ENCODE measurements at places on chromosomes 6 and 20.

GRCh38 chr6:138231381-138231886 lies 13.1 kb upstream of the PBOV1 start:
- DNase-seq: no peak

GRCh38 chr6:149046822-149047246 lies 270.7 kb upstream of the TAB2 start:
- DNase-seq: no peak

DNA sequence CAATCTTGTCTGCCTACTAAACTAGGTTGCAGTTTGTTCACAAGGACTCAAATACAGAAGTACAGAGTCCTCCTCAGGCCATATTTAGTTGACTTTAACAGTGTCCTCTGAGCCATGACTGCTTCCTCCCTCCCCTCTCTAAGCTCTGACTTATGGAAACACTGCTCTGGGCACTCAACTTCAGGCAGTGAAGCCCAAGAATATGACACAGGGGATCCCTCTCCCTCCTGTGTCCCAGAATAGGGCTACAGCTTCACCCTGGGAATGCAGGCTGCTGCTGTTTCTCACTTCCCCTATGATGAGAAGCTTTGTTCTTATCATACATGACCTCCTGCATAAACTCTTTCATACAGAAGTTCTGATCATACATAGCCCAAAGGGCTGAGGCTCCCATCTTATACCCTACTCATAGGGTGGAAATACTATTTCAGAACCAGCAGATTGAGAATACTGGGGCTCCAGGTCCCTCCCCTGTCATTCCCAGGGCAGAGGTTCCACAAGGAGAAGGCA lies 97.3 kb upstream of the UST start:
- DNase-seq: no peak

DNA sequence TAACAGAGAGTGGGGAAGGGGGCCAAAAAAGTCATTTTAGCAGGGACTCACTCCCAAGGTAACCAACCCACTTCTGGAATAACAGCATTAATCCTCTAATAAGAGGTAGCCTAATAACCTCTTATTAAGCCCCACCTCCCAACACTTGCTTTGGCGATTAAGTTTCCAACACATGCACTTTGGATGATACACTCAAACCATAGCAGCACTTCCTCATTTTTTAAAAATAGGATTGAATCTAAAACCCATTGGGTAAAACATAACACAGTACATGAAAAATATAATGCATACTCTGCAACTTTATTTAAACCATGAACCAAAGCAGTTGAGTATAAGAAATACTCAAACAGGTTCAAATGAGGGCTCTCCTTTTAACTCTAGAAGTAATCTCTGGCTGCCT lies 318.3 kb downstream of the HACE1 start:
- no peak for DNase-seq

DNA sequence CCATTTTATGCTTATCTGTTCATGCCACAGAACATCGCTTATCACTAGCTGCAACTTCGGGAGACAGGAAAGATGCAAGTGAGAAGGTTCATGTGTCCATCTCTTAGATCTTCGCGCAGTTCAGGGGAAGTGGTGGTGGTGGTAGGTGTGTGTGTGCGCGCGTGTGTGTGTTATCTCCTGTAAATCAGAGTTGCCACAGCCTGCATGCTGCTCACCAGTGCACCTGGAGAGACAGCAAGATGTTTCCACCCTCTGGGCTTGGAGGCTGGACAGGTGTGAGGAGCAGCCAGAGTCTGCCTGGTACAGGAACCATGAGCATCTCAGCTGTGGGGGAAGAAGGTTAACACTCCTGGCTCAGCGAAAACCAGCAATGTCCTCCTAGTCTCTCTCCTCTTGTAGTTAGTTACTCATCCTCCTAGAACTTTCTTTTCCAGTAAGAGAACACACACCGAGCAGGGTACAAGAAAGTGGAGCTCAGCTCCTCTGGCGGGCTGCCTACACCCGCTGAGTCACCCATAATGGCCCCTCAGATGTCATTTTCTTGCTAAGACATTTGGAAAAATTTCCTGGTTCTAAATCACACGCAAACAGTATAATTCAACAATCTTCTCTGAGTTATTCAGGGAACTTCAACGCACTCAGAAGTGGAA lies 5.1 kb upstream of the TUBB1 start:
- DNase-seq: no peak

DNA sequence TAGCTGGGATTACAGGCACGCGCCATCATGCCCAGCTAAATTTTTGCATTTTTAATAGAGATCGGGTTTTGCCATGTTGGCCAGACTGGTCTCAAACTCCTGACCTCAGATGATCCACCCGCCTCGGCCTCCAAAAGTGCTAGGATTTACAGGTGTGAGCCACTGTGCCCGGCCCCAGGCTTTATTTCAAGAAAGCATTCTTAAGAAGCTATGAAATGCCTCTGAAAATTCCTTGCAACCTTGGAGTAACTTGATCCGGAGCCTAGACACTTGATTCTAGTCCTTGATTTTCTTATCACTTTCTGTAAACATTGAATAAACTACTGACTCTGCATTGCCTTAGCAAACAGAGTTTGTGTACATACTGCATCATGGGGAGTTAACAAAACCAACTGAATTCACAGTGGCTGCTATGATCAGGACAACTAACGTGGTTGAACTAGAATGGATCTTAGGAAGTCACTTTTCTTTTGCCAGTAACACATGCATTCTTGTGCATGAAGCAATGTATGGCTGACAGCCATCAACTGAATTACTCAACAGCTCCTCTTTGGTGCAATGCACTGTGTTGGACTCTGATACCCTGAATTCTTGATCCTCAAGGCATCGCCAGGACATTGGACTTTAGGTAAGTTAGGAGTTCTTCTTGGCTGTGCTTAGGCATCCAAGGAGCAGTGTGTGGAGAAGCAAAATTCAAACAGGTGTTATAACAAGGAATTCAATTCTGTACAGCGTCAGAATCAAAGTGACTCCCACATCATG lies 102.8 kb upstream of the TMEM170B start:
- no peak for DNase-seq

DNA sequence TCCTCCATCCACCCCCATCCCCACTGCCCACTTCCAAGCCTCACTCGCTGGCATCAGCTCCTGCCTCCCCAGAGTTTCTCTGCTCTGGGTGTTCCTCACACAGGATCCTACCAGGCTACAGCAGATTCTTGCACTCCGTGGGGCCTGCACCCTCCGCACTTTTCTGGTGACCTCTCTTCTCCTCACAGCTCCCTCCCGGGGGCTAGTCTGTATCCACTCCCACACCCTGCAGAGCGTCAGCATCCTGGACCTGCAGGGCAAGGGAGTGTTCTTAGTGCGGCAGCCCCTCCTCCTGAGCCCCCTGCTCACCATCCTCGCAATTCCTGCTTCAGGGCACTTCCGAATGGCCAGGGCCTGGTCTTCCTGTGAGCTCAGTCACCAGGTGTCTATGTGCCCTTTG lies 224.2 kb downstream of the DLL1 start:
- DNase-seq: no peak

- no peak for DNase-seq
These were observed 73.1 kb upstream of the C20orf144 start for GRCh38 chr20:33589059-33589458.

DNA sequence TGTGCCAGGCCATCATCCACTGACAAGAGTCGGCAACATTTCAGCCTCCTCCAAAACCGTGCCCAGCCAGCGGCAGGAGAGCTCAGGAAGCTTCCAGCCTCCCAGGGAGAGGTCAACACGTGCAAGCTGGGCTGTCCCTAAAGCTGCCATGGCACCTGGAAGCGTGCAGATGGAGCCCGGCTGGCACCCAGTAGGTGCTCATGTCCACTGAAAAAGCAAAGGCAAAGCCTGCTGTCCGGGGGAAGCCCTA lies 14.4 kb upstream of the TLDC2 start:
- DNase-seq: no peak

GRCh38 chr6:43878823-43879495 lies 108.9 kb downstream of the VEGFA start:
- no peak for DNase-seq

GRCh38 chr6:1105833-1106400 lies 206.0 kb upstream of the FOXQ1 start:
- no peak for DNase-seq

GRCh38 chr20:19317237-19318069 lies 105.0 kb downstream of the SLC24A3 start:
- DNase-seq: peak; percentile 33

DNA sequence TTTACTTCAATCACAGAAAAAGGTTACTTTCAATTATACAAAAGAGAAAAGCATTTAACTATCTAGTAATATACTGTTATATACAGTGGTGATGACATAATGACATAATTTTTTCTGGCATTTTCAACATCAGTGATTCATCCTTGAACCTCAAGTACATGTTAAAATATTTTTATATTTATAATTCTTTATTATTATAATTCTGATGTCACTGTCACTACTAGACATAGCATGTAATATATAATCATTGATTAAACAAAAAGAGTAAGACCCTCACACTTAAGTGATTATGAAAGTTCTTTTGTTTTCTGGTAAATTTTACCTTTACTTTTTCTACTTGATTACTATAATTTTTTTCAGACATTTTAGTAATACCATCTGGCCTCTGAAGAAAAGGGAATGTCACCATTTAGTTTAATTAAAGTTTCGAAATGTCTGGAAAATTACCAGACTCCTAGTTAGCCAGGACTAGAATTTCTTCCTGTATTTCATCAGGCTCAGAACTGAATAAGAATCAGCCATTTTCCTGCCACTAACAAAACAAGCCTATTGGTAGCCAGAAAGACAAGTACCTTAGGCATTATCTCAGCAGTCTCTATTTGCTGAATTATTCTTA lies 71.5 kb downstream of the FILIP1 start:
- DNase-seq: no peak

- peak; percentile 23 for DNase-seq
These were observed 118.3 kb downstream of the RALGAPA2 start for GRCh38 chr20:20594171-20594530.

DNA sequence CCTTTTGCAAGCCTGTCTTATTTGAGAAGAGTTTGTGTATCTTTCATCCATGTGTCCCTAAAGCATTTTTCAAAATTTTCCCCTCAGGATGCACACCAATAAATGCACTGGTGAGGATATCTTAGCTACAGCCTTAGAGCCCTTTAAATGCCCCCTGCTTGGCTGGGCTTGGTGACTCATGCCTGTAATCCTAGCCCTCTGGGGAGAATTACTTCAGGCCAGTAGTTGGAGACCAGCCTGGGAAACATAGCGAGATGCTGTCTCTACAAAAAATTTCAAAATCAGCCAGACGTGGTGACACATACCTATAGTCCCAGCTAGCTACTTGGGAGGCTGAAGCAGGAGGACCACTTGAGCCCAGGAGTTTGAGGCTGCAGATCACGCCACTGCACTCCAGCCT lies 33.8 kb upstream of the PLCB4 start:
- DNase-seq: no peak

GRCh38 chr20:11791835-11792567 lies 125.7 kb upstream of the BTBD3 start:
- DNase-seq: no peak

DNA sequence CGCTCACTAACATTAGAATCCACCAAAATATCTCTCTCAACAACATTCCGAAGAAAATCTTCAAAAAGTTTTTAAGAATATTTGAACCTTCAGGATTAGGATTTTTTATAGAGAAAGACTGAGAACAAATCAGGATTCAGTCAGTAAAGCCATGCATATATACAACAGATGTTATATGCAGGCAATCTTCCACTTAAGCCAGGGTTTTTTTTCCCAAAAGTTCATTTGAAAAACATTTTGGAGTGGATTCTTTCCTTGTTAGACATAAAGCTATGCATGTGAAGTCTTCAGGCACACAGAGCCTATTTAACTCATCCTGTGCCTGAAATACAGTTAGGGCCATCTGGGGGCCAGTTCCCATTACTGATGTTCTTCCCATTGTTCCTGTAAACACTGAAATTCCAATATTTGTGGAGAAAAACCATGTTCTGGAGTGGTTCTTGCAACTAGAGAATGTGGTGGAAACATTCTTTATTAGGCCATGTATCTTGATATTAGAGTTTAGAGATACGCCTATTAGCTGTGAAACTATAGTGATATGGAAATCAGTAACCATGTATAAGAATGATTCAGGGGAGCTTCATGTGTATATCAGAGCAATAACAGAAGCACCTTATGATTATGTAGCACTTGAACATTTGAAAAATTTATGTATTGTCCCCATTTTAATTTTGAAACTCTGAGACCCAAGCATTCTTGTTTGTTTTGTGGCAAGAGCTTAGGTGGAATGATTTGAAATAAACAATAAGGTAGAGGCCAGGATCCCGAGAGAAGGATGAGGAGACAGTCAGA lies 61.7 kb downstream of the PLEKHG1 start:
- DNase-seq: no peak

DNA sequence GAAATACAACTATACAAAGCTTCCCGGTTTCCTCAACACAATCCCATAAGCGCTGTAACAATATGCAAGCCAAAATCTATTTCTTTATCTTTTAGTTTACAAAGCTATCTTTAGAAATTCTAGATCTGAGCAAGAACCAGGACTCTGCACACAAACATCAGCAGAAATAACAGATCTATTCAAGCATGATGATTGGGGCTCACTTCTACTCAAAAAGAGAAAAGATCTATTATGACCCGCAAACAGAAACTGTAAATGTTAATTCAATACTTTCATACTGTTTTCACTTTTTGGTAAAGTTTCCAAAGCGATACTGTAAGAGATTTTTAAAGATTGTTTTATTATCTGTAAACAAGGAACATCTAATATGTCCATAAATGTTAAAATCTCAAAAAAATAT lies 86.6 kb downstream of the SESN1 start:
- peak; percentile 25 for DNase-seq

DNA sequence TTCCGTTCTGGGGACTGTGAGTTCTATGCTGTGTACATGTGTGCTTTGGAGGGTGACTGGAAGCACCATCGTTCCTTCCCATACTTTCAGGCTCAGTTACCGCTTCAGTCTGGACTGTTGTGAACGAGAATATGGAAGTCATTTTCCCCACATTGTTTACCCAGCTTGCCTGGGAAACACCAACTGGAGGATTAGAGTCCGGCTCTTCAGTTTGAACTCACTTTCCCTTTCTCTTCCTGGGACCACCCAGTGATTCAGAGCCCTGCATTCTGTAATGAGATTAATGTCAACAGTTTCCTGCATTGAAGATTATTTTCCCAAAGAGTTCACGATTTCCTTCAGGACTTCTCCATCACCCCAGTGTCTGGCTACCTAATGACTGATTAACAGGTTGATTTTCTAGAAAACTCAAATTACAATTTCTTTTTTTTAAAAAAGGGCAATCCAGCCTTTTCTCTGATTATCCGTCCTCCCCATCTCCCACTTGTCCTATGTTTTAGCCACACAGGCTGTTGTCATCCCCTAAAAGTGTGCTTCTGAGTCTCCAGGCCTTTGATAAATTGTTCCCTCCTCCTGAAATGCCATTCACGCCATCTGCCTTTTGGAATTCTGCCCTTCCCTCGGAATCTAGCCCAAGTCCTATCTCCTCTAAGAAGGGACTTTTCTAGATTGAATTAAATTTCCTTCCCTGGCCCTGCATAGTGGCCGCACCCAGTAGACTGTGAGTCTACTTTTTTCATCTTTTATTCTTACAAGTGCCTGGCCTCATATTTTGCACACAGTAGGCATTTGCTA lies 3.3 kb upstream of the TAGAP start:
- DNase-seq: no peak

DNA sequence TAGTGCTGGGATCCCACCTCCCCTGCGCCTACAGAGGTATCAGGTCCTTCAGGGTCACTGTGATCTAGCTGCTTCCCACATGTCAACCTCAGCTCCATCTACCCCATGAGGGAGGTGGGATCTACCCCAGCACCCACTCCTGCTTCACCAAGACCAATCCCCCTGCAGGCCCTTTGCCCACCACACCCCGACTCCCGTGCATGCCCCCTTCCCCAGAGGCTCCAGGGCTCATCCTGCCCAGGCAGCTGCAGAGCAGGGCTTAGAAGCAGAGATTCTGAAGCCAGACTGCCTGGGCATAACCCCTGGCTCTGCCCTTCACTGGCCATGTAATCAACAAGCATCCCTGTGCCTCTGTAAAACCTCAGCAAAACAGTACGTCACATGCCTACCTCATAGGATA lies 17.5 kb downstream of the COL11A2 start:
- no peak for DNase-seq
